ENCODE measurements at places on chromosomes 3 and 15. TPM values are rescaled to one million over a fixed set of nuclear protein-coding genes. Genes with fewer than 3 reads are reported as not detected.

DNA sequence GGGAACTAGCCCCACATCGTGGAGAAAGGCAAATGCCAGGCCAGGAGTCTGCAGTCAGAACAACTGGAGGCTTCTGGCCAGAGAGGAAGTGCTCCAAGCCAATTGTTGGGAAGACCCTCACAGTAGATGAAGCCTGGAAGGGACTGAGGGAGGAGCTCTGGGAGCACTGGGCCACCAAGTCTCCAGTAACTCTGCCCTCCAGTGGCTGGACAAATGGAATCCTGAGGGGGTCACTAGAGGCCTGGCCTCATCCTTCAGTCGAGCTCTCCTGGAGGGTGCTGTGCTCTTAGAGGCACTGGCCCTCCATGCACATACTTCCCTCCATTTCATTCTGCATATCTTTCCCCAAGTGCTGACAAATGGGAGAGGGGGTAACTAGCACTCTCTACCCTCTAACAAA lies 103.0 kb downstream of the MYLK start:
- DNase-seq, result no peak

The ELL3 gene
- total RNA-seq, result 1.7 TPM

- DNase-seq, result peak; percentile 46
These were observed 129.7 kb upstream of the THBS1 start for GRCh38 chr15:39451121-39451688.

- peak; percentile 57 for DNase-seq
These were observed 3.9 kb upstream of the PAK2 start for GRCh38 chr3:196735751-196736150.

DNA sequence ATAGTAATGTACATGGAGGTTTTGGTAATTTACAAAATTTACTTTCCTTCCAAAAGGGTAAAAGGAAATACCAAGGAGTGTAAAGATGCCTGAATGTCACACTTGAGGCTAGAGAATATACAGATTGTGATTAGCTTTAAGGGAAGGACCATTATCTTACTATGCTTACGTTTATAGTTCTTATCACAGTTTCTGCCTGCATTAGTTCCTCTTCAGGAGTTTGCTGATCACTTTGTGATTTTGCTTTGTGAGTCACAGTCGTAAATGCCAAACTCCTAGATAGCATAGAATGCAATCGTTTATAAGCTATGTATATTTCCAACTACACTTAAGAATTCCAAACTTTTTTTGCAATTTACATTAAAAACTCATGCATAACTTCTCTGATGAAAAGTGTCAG lies 1034.6 kb downstream of the DIPK2A start:
- no peak for DNase-seq

The CPNE4 gene
- not detected for total RNA-seq

GRCh38 chr15:31017311-31017710 lies 25.9 kb upstream of the MTMR10 start:
- no peak for DNase-seq

GRCh38 chr15:85692873-85693272 lies 101.9 kb downstream of the KLHL25 start:
- DNase-seq, result no peak

- DNase-seq, result no peak
These were observed 1.9 kb upstream of the ALS2CL start for GRCh38 chr3:46695177-46695961.

DNA sequence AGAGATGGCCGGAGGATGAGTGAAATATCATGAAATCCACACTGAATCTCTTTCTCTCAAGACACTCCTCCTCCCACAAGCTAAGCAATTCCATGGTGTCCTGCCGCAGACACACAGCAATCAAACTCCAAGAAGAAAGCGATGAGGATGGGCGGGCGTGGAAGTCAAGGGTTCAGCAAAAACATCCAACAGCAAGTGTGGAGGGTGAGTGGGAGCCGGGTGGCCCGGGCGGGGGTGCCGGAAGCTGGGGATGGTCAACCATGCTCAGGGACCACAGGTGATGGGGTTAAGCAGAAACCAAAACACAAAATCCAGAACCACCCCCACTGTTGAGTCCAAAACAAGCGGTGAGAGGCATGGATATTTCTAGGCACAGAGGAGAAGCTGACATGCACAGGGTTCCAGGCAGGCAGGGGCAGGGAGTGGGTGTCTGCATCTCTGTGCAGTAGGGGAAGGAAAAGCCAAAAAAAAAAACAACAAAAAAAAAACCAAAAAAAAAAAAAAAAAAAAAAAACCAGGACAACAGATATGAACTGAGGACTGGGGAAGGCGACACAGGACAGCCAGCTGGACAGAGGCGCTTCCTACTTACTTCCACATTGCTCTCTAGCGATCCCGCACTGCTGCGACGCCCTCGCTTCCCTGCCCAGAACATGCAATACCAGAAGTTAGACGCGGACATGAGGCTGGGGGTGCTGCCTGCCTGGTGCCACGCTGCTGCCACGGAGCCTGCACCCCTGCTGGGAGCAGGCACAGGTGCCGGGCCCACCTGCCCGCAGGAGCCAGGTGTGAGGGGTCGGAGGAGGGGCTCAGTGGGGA lies 61.0 kb upstream of the RPL32 start:
- no peak for DNase-seq

The IL17RD gene
- 0.72 TPM for total RNA-seq

DNA sequence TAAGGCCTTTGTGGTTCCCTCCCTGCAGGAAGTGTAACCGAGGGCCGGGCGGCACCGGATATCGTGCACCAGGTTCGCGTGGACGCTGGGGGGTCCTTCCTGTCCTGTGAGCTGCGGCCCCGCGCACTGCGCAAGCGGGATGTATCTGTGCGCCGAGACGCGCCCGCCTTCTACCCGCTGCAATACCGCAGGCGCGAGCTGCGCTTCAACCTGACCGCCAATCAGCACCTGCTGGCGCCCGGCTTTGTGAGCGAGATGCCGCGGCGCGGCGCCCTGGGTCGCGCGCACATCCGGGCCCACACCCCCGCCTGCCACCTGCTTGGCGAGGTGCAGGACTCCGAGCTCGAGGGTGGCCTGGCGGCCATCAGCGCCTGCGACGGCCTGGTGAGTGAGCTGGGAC lies 35.9 kb downstream of the SAXO2 start:
- no peak for DNase-seq

The FRMD4B gene
- 0.28 TPM for total RNA-seq

The CNTN6 gene
- not detected for total RNA-seq

The POLQ gene
- 5.0 TPM for total RNA-seq

GRCh38 chr15:37902126-37902525 lies 32.3 kb upstream of the TMCO5A start:
- DNase-seq, result no peak

The P2RY14 gene
- not detected for total RNA-seq

DNA sequence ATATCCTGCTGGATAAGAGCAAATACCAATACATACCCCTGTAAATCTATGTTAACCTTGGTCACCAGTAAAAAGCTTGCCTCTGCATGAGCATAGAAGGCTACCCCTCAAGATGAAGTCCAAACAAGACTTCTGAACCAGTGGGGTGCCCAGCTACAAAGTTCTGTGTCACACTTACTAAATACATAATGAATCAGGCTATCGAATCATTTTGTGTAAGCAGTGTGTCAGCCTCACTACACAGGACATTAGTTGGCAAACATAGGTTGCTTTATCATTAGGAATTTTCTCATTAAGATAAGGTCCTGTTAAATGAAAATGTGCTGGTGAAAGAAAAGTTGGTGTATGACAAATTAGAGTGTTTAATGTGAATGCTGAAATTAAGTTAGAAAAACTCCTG lies 452.0 kb downstream of the MFSD1 start:
- DNase-seq, result no peak

- DNase-seq, result no peak
These were observed 7.7 kb downstream of the FSTL1 start for GRCh38 chr3:120442975-120443517.

- no peak for DNase-seq
These were observed 58.4 kb downstream of the MESD start for GRCh38 chr15:80931191-80931590.

The CILP gene
- not detected for total RNA-seq

DNA sequence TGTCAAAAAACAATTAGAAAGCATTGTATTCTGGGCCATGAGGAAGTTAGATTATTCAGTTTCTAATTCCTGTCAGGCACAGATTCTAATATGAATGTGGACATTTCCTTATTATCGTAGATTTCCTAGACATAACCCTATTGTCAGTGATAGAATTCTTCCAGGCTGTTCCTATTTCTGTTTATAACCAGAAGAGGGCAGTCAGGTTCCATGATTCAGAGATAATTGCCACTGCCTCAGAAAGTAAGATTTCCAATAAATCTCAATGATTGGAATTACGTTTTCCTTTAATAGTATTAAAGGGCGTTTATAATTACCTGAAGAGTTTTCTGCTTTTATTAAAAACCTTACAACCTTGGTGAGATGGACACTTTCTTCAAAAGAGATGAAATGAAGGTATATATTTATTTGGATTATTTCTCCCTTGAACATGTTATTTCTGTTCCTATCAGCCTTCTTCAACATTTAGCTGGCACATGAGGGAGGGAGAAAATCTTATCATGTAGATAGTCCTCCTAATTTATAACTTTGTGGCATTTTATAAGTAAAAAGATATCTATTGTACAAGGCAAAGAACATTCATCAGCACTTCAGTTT lies 439.2 kb downstream of the MCTP2 start:
- peak; percentile 35 for DNase-seq

The GREM1 gene
- 848 TPM for total RNA-seq

GRCh38 chr3:775178-775880 lies 317.5 kb upstream of the CNTN6 start:
- DNase-seq, result no peak

DNA sequence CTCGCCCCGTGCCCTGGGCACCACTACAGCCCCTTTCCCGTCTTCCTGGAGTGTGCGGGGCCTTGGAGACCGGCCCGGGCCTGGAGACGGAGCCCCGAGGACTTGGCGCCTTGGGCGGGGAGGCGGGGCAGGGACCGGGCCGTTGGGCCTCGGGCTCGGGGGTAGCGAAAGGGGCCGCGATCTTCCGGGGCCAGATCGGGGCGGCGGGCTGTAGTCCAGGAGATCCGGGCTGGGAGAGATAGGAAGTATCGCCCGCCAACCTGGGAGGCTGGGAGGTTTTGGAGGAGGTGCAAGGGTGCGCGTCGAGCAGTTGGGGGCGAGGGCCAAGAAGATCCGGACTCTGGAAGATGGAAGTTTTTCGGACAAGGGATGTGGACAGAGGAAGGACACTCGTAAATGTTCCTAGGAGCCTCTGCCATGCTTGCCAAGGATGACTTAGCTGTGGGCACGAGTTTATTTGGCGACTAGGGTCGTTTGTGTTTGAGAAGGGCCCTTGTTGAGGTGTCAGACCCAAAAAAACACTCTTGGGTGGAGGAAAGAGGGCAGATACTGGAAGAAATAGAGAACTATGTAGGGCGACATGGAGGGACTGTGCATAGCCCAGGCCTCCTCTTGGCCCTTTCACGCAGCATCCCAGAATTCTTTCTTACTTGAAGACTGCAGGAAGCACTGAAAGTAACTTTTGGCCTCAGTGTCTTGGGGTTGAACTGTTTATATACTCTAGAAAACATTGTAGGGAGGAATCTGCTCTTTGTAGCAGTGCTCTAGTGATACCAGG lies 712 bp downstream of the RTF1 start:
- peak; percentile 20 for DNase-seq

- DNase-seq, result peak; percentile 27
These were observed 76.6 kb downstream of the GBE1 start for GRCh38 chr3:81684751-81685395.

DNA sequence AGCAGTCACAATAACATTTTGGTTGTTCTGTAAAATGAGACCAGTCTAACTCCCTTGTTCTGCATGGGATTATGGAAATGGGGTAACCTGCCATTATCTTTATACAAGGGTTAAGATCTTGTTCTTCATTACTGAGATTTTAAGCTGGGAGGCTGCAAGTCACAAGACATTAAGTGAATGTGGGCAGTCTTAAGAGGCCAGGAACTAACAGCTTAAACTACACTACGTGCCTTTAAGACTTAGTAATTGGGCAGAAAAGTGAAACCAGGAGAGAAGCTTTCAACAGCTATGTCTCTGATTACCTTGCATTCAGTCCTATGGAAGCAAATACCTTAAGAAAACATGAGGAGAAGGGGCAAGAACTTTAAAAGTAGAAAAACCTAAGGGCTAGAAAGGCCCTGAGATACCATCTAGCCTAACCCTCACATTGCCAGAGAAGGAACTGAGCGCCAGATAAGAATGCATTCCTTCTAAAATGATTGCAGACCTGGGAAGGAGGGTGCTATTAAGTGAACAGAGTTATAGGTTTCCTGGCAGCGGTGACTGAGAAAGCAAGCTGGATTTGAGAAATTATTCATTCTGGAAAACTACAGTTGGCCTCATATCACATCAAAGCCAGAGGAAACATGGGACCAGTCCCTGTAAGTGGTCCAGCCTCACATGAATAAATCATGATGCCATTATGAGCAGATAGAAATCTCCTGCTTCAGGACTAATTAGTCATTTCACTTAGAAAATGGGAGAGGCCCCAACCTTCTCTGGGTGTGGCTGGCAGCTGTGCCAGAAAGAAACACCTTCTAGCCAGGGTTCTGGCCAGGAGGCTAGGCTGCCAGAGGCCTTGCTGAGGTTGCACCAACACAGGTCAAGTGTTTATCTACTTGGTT lies 32.9 kb downstream of the DAPK2 start:
- DNase-seq, result no peak

DNA sequence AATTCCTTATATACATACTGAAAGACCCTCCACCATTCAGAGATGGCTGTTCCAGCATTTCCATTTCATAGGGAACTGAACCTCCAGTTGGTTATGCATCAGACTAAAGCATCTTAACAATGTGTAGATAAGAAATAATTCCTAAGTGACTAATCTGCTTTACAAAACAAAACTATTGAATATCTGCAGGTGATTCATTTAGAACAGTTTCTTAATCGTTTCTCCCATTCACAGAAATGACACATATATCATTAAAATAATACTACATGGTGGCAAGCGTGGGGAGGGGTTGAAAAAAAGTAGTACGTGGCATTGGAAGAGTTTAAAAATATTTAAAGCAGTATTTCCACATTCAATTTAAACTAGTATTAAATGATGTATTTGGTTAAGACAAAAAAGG lies 19.5 kb downstream of the COPS2 start:
- peak; percentile 92 for DNase-seq

GRCh38 chr3:187025254-187025655 lies 94.9 kb downstream of the ST6GAL1 start:
- no peak for DNase-seq

- no peak for DNase-seq
These were observed 263.4 kb downstream of the TLE3 start for GRCh38 chr15:69834267-69834666.

The DAZL gene
- total RNA-seq, result not detected

Measured in IMR-90 (cell line).